Transverse colon (tissue), 4 donors: ENCODE measurements at places on chromosomes 7 and 10.

DNA sequence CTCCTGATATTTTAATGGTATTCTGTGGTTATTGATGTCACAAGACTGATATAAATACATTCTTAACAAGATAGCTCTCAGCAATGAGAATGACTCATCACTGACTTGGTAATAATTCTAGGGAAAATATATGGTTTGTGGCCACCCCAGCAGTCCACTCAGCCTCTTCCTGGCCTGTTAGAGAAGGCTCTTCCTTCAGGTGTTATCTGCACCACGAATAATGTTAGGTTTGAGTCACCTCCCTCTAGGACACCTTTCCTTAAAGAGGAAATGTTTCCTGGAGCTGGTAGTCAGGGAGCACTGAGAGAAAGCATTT lies 163.3 kb downstream of the SVIL start:
- no peaks in the 10 kb centered on the region for H3K27me3 ChIP-seq
- no peak for DNase-seq
- H3K4me3 ChIP-seq: no peak overlapping the region
- peaks cover 38% of the 10 kb centered on the region for H3K36me3 ChIP-seq
- H3K4me1 ChIP-seq: peaks cover 7% of the 10 kb centered on the region

DNA sequence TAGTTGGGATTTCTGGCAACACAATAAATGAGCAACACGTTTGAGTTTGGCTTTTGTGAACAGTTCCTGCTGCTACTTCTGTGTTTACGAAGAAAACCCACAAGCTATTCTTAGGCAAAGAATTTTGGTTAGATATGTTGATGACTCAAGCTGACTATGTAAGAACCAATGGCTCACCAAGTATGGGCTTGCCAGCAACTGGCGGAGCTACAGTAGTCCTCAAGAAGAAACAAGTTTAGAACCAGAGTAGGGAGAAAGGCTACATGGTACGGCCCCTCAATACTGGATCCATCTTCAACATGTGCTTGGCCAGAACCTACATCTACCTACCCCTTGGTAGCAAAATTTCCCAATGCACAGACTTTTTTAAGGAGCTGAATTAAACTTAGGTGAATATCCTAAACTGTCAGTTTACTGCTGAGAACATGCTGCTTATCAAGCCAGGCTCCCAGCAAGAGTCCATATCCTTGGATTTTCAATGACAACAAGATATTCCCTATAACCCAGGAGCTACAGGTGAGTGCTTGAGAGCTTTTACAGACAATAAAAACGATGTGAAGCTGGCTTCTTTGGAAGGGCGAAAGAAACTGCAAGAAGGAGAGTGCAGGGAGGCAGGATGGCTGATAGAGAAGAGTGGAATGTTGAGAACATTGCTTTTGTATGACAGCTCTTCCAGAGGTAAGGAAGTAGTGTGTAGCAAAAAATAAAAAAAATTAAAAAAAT lies 74.3 kb upstream of the ASAH2 start:
- peaks cover 8% of the 10 kb centered on the region for H3K4me1 ChIP-seq
- no peaks in the 10 kb centered on the region for H3K36me3 ChIP-seq
- peak; percentile 22 for DNase-seq
- peak overlapping the region; percentile 46 for H3K27ac ChIP-seq
- no peaks in the 10 kb centered on the region for H3K27me3 ChIP-seq
- no peak overlapping the region for H3K4me3 ChIP-seq

GRCh38 chr7:41142904-41143473 lies 559.9 kb downstream of the INHBA start:
- DNase-seq: no peak
- no peaks in the 10 kb centered on the region for H3K4me1 ChIP-seq
- no peaks in the 10 kb centered on the region for H3K27me3 ChIP-seq
- H3K36me3 ChIP-seq: no peaks in the 10 kb centered on the region
- H3K4me3 ChIP-seq: no peak overlapping the region
- no peak overlapping the region for H3K27ac ChIP-seq

- H3K36me3 ChIP-seq: no peaks in the 10 kb centered on the region
Observed at GRCh38 chr10:76334255-76334654, 902.8 kb downstream of the LRMDA start.

DNA sequence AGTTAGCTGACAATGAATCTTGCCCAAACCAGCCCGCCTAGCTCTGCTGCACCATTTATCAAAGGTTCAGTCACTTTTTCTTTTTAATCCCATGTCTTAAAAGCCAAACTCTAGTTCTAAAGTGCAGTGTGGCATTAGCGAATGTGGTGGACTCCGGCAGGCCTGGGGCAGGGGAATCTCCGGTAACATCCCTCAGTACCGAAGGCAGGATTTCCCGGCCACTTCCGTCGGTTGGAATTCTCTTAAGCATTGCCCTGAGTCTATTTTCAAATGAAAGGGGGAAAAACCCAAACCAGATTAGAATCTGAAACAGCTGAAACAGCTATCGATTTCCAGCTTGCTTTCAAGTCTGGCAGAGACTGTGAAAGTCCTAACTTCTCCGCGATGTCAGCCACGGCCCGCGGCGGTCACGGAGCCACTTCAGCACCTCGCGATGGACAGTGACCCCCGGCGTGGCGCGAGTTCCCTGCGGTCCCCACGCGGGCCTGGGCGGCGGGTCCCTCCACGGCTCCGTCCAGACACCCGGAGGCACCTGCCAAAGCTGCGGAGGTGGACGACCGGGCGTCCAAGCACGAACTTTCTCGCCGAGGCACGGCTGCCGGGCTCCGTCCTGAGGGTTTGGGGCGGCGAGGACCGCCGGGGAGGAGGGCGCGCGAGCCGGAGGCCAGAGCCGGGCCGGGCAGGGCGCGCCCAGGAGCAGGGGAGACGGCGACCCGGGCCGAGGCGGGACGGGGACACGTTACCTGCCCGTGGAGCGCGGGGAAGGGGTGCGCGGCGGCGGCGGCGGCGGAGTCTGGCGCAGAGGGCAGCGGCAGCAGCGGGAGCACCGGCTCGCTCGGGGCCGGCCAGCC lies 745 bp downstream of the TCERG1L start:
- no peaks in the 10 kb centered on the region for H3K36me3 ChIP-seq
- H3K27me3 ChIP-seq: peaks cover 60% of the 10 kb centered on the region
- DNase-seq: no peak

GRCh38 chr10:15460661-15461060 lies 89.6 kb upstream of the FAM171A1 start:
- H3K4me1 ChIP-seq: no peaks in the 10 kb centered on the region
- no peak overlapping the region for H3K4me3 ChIP-seq
- peaks cover 2% of the 10 kb centered on the region for H3K27me3 ChIP-seq
- no peaks in the 10 kb centered on the region for H3K36me3 ChIP-seq
- no peak overlapping the region for H3K27ac ChIP-seq
- no peak for DNase-seq

- H3K27me3 ChIP-seq: no peaks in the 10 kb centered on the region
- H3K36me3 ChIP-seq: no peaks in the 10 kb centered on the region
- peaks cover 62% of the 10 kb centered on the region for H3K4me1 ChIP-seq
- no peak for DNase-seq
- H3K27ac ChIP-seq: peak overlapping the region; percentile 54
- H3K4me3 ChIP-seq: no peak overlapping the region
Observed at GRCh38 chr10:32333849-32334248, 13.1 kb downstream of the EPC1 start.

- no peaks in the 10 kb centered on the region for H3K36me3 ChIP-seq
- no peak for DNase-seq
- no peaks in the 10 kb centered on the region for H3K4me1 ChIP-seq
Observed at GRCh38 chr10:123901621-123902020, 10.0 kb upstream of the CPXM2 start.

DNA sequence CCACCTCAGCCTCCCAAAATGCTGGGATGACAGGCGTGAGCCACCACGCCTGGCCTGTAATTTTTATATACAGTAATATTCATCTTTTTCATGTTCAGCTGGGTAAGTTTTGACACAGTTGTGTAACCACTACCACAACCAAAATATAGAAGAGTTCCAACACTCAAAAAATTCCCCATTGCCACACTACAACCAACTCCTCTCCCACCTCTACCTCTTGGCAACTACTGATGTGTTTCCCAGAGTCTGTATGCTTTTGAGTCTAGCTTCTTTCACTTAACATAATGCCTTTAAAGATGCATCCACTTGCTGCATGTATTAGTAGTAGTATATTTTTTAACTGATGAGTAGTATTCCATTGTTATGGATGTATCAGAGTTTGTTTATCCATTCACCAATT lies 90.7 kb downstream of the SRPK2 start:
- H3K4me1 ChIP-seq: no peaks in the 10 kb centered on the region
- no peak overlapping the region for H3K27ac ChIP-seq
- H3K36me3 ChIP-seq: no peaks in the 10 kb centered on the region
- no peak for DNase-seq

DNA sequence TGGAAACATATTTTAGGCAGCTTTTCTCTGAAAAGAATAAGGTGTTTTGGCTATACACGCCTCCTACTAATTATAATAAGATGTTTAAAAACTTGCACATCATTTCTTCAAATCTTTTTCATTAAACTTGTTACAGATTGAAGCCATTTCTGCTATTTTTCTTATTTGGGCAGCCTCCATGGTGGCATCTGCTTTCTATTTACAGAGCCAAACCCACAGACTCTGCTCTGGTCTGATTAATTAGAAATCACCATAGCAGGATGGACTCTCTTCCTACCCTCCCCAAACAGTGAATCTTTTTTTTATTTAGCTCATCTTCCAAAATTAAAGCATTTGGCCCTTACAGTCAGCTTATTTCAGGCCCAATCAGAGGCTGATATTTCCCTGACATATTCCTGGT lies 85.7 kb upstream of the AOAH start:
- H3K36me3 ChIP-seq: no peaks in the 10 kb centered on the region
- no peaks in the 10 kb centered on the region for H3K27me3 ChIP-seq
- H3K4me3 ChIP-seq: no peak overlapping the region
- no peaks in the 10 kb centered on the region for H3K4me1 ChIP-seq
- H3K27ac ChIP-seq: no peak overlapping the region
- no peak for DNase-seq

GRCh38 chr7:75663302-75663907 lies 75.3 kb downstream of the HIP1 start:
- DNase-seq: no peak
- H3K4me3 ChIP-seq: no peak overlapping the region
- no peaks in the 10 kb centered on the region for H3K27me3 ChIP-seq

- H3K4me1 ChIP-seq: no peaks in the 10 kb centered on the region
- H3K4me3 ChIP-seq: no peak overlapping the region
- DNase-seq: no peak
- no peaks in the 10 kb centered on the region for H3K36me3 ChIP-seq
Observed at GRCh38 chr10:6729861-6730344, 149.8 kb upstream of the PRKCQ start.

- H3K36me3 ChIP-seq: no peaks in the 10 kb centered on the region
- no peaks in the 10 kb centered on the region for H3K4me1 ChIP-seq
- H3K27ac ChIP-seq: no peak overlapping the region
- DNase-seq: no peak
- no peak overlapping the region for H3K4me3 ChIP-seq
- H3K27me3 ChIP-seq: no peaks in the 10 kb centered on the region
Observed at GRCh38 chr7:92557808-92558362, 29.3 kb downstream of the RBM48 start.

DNA sequence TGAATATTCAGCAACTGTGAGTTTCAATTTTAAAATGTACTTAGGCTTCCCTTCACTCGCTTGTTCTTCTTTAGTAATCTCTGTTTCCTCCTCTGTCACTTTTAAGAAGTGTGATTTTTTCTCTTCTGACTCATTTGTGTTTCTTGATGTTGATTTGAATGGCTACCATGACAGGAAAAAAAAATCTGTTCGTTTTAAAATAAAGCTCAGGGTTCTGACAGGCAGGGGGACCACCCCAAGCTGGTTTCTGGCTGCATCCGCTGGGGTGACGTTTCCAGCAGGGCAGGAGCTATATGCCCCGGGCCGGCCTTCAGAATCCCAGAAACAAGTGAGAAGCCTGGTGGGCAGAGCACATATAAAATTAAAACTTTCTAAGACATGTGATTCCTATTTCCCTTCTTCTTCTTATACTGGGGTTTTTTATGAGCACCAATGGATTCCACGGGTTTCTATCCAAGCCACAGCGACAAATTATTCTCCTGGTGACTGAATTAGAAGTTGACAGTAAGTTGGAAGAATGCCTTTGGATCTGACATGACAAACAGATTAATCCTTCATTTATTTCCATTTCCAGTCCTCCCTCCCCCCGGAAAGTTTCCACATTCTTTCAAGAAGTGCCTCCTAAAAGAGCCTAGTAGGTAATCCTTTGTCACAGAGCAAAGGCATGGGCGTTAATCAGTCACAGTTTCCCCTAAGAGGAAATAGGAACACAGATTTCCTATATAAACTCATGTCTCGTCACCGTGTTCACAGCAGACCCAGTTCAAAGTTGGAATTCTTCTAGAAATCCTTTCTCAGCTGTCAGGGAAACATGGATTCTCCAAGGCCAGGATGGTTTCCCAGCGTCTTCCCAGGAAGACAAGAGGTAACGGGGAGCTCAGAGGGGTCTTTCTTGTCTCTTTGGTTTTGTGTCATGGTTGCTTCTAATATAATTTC lies 79.9 kb downstream of the PTPRE start:
- no peaks in the 10 kb centered on the region for H3K4me1 ChIP-seq
- H3K27ac ChIP-seq: peak overlapping the region; percentile 14
- DNase-seq: no peak
- H3K27me3 ChIP-seq: no peaks in the 10 kb centered on the region

- no peaks in the 10 kb centered on the region for H3K36me3 ChIP-seq
- no peak overlapping the region for H3K27ac ChIP-seq
- no peaks in the 10 kb centered on the region for H3K27me3 ChIP-seq
- H3K4me1 ChIP-seq: no peaks in the 10 kb centered on the region
Observed at GRCh38 chr10:83301732-83302131, 837.6 kb upstream of the GHITM start.

GRCh38 chr7:81525841-81526240 lies 244.0 kb downstream of the HGF start:
- H3K27ac ChIP-seq: no peak overlapping the region
- no peak for DNase-seq
- no peaks in the 10 kb centered on the region for H3K4me1 ChIP-seq

GRCh38 chr7:17546592-17546991 lies 248.1 kb downstream of the AHR start:
- no peaks in the 10 kb centered on the region for H3K4me1 ChIP-seq
- no peaks in the 10 kb centered on the region for H3K27me3 ChIP-seq
- H3K27ac ChIP-seq: peak overlapping the region; percentile 40
- no peaks in the 10 kb centered on the region for H3K36me3 ChIP-seq
- DNase-seq: no peak

GRCh38 chr7:130942211-130942964 lies 208.4 kb upstream of the KLF14 start:
- H3K4me1 ChIP-seq: peaks cover 9% of the 10 kb centered on the region
- H3K27ac ChIP-seq: peak overlapping the region; percentile 85
- H3K27me3 ChIP-seq: no peaks in the 10 kb centered on the region
- no peak overlapping the region for H3K4me3 ChIP-seq
- DNase-seq: peak; percentile 69
- H3K36me3 ChIP-seq: no peaks in the 10 kb centered on the region

DNA sequence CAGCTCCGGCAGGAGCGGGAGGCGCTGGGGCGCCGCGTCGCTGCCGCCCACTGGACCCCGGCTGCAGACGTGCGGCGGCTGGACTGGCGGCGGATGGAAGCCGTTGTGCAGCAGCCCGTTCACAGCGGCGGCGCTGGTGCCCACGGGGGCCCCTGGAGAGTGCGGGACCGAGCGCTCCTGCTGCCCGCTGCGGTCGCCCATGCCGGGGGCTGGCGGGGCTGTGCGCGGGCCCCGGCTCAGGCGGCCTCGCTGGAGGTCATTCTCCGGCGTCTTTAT lies 413 bp downstream of the PANK1 start:
- H3K4me1 ChIP-seq: peaks cover 36% of the 10 kb centered on the region
- no peaks in the 10 kb centered on the region for H3K27me3 ChIP-seq
- H3K4me3 ChIP-seq: peak overlapping the region; percentile 90
- H3K27ac ChIP-seq: peak overlapping the region; percentile 96
- no peak for DNase-seq
